ENCODE measurements at places on chromosomes 4 and X. TPM values are rescaled to one million over a fixed set of nuclear protein-coding genes. Genes with fewer than 3 reads are reported as not detected.

ZNF630 gene
- total RNA-seq = 4.8 TPM

LIMCH1 gene
- total RNA-seq = 6.7 TPM

GRCh38 chr4:37802068-37802666 is 24.3 kb upstream of the PGM2 start:
- DNase-seq = no peak

DNA sequence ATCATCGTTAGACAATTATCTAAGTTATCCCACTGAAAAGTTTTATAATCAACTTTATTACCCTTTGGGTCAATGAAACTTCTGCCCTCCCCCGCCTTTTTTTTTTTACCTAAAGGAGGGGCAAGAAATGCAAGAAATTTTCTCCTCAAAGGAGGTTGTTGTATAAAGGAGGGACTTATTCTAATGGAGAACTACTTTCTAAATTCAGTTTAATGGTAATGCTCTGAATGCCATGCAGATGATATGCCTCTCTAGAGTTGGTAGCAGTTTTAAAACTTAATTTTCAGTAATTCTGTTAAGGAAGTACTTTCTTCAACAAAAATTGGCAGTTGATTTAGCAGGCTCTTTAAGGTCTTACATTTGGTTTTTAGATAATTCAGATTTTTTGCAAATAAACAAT is 23.3 kb downstream of the PDLIM5 start:
- DNase-seq = no peak

DNA sequence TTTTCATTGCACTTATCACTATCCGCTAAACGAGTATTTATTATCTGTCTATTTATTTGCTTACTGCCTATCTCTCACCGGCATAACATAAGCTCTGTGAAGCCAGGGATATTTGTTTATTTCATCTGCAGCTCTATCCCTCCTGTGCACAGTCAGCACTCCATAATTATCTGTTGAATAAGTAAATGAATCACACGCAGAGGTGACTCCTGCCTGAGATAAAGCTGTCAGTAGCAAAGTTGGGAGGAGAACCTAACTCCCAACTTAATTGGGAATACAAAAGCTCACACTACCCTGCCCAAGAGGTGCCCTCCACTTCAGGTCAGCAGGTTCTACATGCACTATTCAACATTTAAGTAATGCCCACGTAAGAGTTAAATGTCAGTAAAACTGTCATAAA is 85.7 kb downstream of the CORIN start:
- no peak for DNase-seq

- no peak for DNase-seq
These were observed 26.8 kb upstream of the CLDN24 start for GRCh38 chr4:183348706-183349659.

DNA sequence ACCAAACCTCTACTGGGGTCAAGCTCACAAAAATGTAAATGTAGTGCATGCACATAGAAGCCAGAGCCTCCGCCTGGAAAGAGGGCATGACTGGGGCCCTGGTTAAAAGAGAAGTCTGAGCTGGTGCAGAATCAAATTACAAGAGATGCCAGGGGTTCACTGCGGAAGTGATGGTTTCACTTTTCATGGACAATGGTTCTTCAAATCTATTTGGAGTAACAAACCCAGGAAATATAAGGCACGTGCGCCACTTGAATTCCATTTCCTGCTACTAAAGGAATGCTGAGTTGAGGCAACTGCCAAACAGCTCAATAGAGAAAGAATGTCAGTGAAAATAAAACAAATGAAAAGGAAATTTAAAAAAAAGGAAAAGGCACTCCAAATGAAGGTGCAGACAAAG is 79.8 kb downstream of the FUNDC1 start:
- no peak for DNase-seq

- no peak for DNase-seq
These were observed 787.8 kb downstream of the STIM2 start for GRCh38 chr4:27648416-27648815.

DNA sequence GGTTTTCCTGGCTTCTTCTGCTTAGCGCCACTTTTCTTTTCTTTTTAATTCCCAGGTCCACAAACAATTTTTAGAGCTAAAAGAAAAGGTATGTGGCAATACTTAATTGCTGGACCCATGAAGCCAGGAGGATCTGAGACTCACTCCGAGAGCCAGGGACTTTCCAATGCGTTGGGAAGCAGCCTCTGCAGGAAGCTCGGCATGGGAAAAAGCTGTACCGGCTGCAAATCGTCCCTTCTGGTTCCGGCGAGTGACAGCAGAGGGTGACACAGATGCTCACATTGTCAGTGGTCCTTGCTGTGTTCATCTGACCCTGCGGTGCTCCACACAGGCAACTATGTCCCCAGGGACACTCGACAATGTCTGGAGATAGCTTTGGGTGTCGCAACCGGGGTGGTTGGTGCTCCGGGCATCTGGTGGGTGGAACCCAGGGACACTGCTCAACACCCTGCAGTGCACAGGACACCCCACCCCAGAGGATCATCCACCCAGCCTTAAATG is 164.0 kb downstream of the PRKX start:
- DNase-seq = no peak

DNA sequence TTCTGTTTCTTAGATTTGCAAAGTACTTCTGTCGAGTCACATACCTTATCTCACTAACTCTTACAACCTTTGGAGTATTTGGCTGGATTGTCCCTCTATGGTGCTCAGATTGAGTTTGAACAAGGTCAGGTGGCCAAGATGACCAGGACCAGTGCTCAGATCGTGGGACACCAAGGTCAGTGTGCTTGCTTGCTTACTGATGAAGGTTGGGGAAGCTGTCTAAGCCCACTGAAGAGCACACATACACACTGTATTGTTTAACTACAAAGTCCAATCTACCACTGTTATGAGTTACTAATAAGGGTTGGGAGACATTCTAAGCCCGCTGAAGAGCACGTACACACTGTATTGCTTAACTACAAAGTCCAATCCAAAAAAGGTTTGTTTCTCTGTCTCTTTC is 53.7 kb downstream of the TAB3 start:
- DNase-seq = no peak

DNA sequence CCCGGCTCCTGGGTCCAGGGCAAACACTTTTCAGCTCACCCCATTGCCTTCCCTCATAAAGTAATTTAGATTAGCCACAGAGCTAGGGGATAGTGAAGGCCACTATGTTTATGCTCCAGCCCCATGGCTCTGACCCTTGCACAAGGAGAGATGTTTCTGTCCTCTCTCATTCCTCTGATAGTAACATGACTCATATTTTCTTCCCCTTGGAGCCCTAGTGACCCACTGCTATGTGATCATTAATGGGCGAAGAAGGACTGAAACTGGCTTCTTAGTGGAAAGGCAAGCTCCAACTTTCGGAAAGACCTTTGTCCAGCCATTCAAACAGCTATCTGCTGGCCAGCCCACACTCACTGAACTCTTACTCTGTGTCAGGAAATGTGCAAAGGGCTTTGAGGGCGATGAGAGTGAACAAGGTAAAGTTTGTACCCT is 12.3 kb downstream of the CLDN2 start:
- DNase-seq = no peak
